ENCODE measurements at places on chromosomes 5 and 9.

- DNase-seq, result no peak
Measured at GRCh38 chr9:124284940-124285441, 27.2 kb downstream of the NEK6 start.

DNA sequence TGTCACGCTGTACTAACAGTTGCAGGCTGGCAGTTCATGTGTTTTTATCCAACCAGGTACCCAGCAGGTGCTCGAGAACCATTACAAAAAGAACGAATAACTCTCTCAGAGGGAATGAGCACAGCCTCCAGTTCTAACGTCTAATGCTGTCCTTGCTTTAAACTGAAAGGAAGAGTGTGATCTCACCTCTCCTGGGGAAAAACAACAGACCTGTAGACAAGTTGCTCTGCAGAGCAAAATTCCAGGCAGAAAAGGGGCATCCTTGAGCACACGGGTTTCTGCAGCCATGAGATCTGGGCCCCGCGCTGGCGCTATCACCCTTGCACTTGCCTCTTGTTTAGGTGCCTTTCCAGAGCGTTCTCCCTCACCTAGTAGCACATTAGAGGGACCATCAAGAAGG, 92.5 kb upstream of the DNAH5 start:
- no peak for DNase-seq

GRCh38 chr5:9712911-9713310, 82.8 kb upstream of the TAS2R1 start:
- DNase-seq, result no peak

GRCh38 chr5:147450606-147451005, 59.3 kb downstream of the DPYSL3 start:
- DNase-seq, result no peak

GRCh38 chr9:72169178-72169577, 19.9 kb downstream of the GDA start:
- no peak for DNase-seq

- DNase-seq, result no peak
Measured at GRCh38 chr5:56959326-56959725, 7.4 kb upstream of the MIER3 start.

- no peak for DNase-seq
Measured at GRCh38 chr5:125713109-125713805, 710.0 kb upstream of the GRAMD2B start.

DNA sequence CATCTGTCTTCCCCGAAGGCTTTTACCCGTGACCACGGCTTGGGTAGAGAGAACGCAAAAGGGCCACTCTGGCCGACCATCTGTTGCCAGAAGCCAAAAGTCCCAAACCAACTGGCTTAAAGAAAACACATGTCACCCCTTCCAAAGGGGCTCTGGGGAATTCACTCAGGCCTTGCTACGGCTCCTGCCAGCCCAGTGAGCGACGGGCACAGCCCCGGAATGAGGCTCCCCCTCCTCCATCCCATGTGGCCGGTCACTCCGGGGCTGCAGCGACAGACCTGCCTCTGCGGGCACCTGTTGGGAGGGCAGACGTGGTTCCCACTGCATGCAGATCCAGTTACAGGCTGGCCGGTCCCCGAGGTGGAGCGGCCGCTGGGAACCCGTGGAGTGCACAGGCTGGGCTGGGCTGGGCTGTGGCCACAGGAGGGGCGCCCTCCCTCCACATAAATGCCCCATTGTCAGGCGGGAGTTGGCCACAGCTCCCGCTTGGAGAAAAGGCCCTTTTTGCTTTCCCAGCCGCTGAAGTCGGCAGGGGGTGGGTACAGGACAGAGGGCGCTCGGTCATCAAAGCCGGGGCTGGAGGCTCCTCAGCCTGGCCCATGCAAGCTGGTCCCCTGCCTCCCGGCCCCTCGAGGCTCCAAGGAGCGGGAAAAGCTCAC, 19.9 kb downstream of the NOTCH1 start:
- DNase-seq, result no peak

DNA sequence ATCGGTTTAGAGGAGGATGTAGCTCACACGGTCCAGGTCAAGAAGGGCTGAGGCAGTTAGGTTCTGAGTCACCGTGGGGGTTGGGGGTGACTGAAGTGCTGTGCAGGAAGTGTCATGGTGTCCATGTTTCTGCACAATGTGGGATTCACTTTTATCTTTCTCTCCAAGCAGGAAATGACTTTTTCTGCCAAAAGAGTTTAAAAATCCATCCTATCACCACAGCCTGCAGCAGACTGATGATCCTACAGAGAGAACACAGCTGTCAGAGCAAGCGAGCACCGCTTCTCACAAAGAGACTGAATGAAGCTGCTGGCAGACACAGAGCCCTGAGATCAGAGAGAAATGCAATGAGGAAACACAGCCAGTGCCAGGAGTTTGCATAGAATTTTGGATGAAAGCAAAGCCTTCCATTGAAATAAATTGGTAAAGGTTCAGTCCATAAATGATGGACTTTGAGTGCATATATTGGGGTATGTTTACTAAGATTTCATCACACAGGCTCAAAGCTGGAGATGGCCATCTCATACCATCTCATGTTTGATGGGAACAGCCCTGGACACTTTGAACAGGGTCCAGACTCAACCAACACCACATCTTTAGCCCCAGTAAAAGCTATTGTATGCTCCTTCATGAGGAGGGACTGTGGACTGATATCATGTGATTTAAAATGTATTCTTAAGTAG, 213.9 kb upstream of the FBXL7 start:
- no peak for DNase-seq

DNA sequence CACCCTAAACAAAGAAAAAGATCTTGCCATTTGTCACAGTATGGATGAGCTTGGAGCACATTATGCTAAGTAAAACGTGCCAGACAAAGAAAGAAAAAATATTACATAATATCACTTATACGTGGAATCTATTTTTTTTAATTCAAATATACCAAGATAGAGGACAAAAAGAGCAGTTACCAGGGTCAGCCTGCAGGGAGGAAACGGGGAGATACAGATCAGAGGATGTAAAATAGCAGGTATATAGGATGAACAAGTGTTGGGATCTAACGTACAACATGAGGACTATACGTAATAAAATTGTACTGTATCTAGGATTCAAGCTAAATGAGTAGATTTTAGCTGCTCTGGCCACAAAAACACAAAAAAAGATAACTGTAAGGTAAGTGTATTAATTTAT, 247.5 kb downstream of the TMEM161B start:
- DNase-seq, result no peak

GRCh38 chr9:133060417-133060841, 1.4 kb upstream of the CEL start:
- no peak for DNase-seq

DNA sequence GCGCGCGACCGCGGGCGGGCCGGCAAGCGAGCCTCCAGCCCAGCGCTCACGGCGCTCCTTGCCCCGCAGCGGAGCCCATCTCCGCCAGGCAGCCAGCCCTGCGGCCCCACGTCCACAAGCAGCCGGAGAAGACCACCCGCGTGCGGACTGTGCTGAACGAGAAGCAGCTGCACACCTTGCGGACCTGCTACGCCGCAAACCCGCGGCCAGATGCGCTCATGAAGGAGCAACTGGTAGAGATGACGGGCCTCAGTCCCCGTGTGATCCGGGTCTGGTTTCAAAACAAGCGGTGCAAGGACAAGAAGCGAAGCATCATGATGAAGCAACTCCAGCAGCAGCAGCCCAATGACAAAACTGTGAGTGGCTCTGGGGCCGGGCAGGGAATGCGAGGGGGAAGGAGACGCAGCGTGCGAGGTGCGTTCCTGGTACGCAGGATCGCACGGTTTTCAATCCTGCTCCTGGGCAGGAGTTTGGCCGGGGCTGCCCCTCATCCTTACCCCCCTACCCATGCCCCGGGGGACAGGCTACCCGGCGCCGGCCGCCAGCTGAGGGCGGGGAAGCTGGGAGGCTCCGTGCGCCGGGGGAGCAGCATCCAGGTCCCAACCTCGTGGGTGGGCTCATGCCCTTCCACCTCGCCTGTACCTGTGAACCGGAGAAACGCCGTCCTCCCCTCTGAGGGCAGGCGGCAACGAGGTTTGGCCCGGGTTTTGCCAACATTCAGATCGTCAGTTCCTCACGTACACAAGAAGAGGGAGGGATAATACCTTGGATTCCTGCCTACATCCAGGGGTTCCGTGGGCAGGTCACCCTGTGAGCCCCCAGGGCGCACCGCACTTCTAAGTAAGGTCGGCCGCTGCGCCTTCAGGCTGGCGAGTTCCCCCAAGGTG, 6.6 kb downstream of the ISL1 start:
- DNase-seq, result no peak
